Caco-2 (cell line): ENCODE measurements at places on chromosomes 16 and 17. TPM values are rescaled to one million over a fixed set of nuclear protein-coding genes. Genes with fewer than 3 reads are reported as not detected.

SCN4A gene
- not detected in 2 replicates for total RNA-seq

SPG7 gene
- total RNA-seq: 159 and 178 TPM in 2 replicates

ASIC2 gene
- not detected in 2 replicates for total RNA-seq

CCDC200 gene
- total RNA-seq: not detected in 2 replicates

CA4 gene
- total RNA-seq: not detected in 2 replicates

TEDC2 gene
- 29.0 and 30.6 TPM in 2 replicates for total RNA-seq

SPATA32 gene
- total RNA-seq: not detected in 2 replicates

STX1B gene
- 0.46 and 0.77 TPM in 2 replicates for total RNA-seq

CSHL1 gene
- total RNA-seq: not detected in 2 replicates

AATK gene
- total RNA-seq: 26.4 and 26.6 TPM in 2 replicates

C16orf54 gene
- total RNA-seq: not detected in 2 replicates

FAM234A gene
- total RNA-seq: 71.7 and 77.7 TPM in 2 replicates
